Activated CD4-positive, alpha-beta T cell treated with anti-CD3 and anti-CD28 coated beads, Interleukin-2, amount 50 U/mL, for 1 hour (primary cell): ENCODE measurements at places on chromosomes 16 and 17.

GRCh38 chr16:51759999-51760398 is 608.9 kb upstream of the SALL1 start:
- no peak for DNase-seq

DNA sequence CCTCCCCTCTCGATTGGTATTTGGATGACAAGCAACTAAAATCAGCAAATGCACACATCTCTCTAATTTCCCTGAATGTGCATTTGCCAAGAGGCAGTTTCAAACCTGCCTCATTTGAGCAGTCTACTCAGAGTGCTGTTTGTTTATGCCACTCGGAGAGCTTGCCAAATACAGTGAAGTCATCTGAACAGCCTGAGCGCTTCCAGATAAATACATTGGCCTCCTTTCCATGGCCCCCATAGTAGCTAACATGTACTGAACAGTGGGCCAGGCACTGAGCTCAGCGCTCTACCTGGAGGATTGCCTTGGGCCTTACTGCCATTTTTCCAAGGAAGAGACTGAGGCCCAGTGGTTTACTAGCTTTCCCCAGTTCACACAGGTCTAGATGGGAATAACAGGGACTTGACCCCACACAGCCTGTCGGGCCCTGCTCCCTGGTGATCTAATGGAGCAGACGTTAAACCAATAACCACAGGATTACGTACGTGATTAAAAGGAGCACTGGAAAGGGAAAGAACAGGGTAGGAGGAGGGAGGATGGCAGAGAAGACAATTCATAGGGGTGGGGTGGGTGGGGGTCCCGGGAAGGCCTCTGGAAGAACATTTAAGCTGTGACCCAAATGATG is 18.7 kb upstream of the ANKRD40CL start:
- no peak for DNase-seq

GRCh38 chr17:46063241-46063640 is 64.2 kb downstream of the STH start:
- no peak for DNase-seq

DNA sequence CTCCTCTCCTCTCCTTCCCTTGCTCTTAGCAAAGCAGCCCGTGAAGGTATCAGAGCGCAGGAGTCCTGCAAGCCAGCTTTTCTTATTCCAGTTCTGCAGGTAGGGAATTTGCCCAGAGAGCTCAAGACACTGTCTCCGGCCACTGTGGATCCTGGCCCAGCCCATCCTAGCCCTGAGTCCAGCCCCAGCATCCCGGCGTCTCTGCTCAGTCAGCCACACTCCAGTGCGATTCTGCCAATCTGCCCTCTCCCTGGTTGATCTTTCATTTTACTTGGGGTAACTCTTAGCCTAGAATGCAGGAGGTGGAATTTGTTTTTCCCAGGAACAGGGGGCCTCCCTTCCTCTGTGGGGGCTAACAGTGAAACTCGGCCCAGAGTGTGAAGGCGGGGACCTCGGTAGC is 176.9 kb upstream of the GSE1 start:
- DNase-seq: no peak
